ENCODE measurements at places on chromosomes 5 and 9. TPM values are rescaled to one million over a fixed set of nuclear protein-coding genes. Genes with fewer than 3 reads are reported as not detected.

FOXD4 gene
- 1.2 TPM for total RNA-seq

DRD1 gene
- 0.25 TPM for total RNA-seq

C8G gene
- not detected for total RNA-seq

DTWD2 gene
- total RNA-seq: 7.7 TPM

NXNL2 gene
- not detected for total RNA-seq

All from H4 (cell line).